ENCODE measurements at places on chromosomes 1 and 21. TPM values are rescaled to one million over a fixed set of nuclear protein-coding genes. Genes with fewer than 3 reads are reported as not detected.

- no peaks in the 10 kb centered on the region for H3K4me1 ChIP-seq
- no peak for DNase-seq
- H3K36me3 ChIP-seq = no peaks in the 10 kb centered on the region
Observed at GRCh38 chr1:185789501-185790193, 55.5 kb downstream of the HMCN1 start.

The ARHGAP30 gene
- 2.1 TPM for total RNA-seq

DNA sequence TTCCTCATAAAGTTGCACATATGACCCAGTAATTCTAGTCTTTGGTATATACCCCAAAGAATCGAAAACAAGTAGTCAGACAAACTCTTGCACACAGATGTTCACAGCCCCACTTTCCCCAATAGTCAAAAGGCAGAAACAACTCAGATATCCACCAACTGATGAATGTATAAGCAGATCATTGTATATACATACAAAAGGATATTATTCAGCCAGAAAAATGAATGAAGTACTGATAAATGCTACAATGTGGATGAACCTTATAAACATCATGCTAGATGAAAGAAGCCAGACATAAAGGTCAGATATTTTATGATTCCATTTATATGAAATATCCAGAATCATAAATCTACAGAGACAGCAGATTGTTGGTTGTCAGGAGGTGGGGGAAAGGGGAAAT, 27.3 kb downstream of the SHCBP1L start:
- DNase-seq = no peak
- H3K36me3 ChIP-seq = no peaks in the 10 kb centered on the region
- no peak overlapping the region for H3K4me3 ChIP-seq
- H3K27ac ChIP-seq = no peak overlapping the region

DNA sequence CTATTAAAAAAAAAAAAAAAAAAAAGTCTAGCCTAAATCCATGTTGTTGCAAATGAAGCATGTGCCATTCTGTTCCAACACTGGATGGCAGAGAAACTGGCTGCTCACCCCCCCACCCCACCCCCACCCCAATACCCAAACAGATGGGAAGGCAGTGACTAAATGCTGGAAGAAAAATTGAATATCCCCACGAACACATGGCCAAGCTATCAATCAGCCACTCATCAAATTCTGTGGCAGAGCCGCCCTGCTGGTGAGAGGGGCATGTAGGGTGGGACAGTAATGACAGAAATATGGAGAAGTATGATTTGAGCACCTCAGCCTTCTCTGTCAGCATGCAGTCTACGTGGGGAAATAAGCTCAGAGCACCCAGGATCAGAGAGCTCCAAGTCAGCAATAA, 34.1 kb downstream of the OPTC start:
- peaks cover 5% of the 10 kb centered on the region for H3K4me1 ChIP-seq
- H3K27ac ChIP-seq = no peak overlapping the region
- H3K4me3 ChIP-seq = no peak overlapping the region
- no peak for DNase-seq
- no peaks in the 10 kb centered on the region for H3K36me3 ChIP-seq

DNA sequence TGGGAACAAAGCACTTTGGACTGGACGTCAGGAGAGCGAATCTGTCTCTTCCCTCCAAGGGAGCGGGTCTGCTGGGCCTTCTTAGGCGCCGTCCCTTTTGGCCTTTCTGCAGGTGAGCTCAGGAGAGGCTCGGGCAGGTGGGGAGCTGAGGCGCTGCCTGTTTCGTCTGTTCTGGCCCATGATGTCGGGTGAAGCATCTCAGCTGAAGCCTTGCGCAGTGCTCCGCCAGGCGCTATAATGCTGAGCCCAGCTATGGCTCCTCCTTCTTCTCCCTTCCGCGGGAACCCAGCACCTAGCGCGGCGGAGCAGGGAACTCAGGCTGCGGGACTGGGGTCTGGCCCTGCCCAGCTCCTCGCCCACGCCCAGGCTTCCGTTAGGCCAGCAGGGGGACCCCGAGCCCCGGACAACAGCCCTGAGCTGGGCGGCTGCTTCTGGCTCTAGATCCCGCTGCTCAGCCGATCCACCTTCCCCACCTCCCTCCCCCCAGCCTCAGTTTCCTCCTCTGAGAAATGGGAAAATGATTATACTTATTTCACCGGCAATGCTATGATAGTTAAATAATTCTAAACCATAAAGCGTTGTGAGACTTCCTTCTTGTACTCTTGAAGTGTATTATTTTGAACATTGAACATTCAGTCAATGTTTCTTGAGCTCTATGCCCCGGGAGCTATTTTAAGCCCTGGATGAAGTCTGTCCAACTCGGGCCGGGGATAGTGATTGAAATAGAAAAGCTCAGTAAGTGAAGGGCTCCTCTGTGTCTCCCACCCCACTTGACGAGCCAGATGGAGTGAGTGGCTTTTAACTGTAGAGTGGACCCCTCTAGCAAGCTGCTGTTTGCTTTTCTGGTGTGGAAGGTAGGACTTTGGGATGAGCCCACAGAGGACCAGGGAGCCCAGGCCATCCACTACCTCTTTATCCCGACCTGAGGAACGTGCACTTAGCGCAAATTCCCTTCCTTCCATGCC, 9.6 kb upstream of the ADORA1 start:
- no peak overlapping the region for H3K4me3 ChIP-seq
- no peaks in the 10 kb centered on the region for H3K36me3 ChIP-seq
- H3K27ac ChIP-seq = no peak overlapping the region

- no peak for DNase-seq
- H3K27me3 ChIP-seq = no peaks in the 10 kb centered on the region
- H3K4me1 ChIP-seq = no peaks in the 10 kb centered on the region
- H3K4me3 ChIP-seq = no peak overlapping the region
- no peaks in the 10 kb centered on the region for H3K36me3 ChIP-seq
Observed at GRCh38 chr1:228783418-228784040, 48.2 kb downstream of the RHOU start.

- H3K4me3 ChIP-seq = no peak overlapping the region
- H3K36me3 ChIP-seq = peaks cover 66% of the 10 kb centered on the region
- H3K27me3 ChIP-seq = peaks cover 37% of the 10 kb centered on the region
Observed at GRCh38 chr1:943545-944340, 15.3 kb downstream of the NOC2L start.

DNA sequence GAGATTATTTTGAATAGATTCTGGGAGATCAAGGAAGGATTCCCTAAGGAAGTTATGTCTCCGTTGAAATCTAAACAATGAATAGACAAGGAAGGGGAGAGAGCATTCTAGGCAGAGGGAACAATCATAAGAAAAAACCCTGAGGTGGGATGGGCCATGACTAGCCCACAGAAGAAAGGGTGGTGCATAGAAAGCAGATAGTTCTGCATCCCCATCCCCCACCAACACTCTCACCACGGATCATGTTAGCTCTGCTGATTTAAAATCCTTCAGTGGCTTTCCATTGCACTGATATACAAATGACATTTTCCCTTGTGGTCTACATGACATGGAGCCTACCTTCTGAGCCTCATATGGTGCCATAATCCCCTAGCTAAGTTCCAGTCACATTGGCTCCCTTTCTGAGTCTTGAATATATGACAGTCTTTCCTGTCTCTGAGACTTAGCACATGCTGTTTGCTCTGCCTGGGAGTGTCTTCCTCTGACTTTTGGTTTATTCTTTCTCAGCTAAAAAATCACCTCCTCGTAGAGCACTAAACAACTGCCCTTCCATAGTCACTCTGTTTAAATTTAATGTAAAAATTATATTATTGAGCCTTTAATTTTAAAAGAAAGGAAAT, 15.2 kb downstream of the SCMH1 start:
- no peaks in the 10 kb centered on the region for H3K4me1 ChIP-seq
- no peaks in the 10 kb centered on the region for H3K36me3 ChIP-seq
- H3K27ac ChIP-seq = no peak overlapping the region

DNA sequence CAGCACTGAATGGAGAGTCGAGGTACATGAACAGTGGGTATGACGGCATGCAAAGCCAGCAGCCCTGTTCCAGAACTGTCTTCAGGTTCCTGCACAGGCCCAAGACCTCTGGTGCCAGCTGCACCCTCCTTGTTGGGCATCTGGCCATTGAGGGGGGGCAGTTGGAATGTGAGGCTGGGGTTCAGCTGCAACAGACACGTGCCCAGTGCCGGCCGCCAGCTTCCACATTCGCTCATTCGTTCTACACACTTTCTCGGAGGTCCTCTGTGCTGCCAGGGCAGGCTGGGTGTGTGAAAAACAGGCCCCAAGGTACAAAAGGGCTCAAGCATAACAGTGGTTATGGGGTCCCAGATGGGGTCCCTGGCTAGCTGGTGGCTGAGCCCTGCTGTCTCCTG, 37.9 kb upstream of the SLC19A1 start:
- no peak for DNase-seq
- H3K4me3 ChIP-seq = no peak overlapping the region
- no peaks in the 10 kb centered on the region for H3K36me3 ChIP-seq
- peaks cover 12% of the 10 kb centered on the region for H3K4me1 ChIP-seq
- peaks cover 2% of the 10 kb centered on the region for H3K27me3 ChIP-seq

The OR2L8 gene
- total RNA-seq = 0.44 TPM

The FCRL2 gene
- total RNA-seq = not detected

GRCh38 chr1:163048869-163049268, 20.3 kb upstream of the RGS4 start:
- H3K4me1 ChIP-seq = no peaks in the 10 kb centered on the region
- DNase-seq = peak; percentile 62
- no peak overlapping the region for H3K4me3 ChIP-seq
- no peaks in the 10 kb centered on the region for H3K36me3 ChIP-seq

DNA sequence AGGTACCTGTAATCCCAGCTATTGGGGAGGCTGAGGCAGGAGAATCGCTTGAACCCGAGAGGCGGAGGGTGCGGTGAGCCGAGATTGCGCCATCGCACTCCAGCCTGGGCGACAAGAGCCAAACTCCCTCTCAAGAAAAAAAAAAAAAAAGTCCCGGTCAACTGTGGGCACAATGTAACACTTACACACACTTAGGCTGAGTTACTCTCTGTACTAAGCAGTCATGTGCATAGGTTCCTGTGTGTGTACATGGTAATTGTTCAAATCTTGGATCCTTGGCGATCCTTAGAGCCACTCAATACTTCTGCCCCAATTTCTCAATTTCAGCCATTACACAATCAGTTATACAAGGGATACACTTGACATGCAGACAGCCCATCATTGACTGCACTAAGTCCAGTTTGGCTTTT, 11.6 kb downstream of the SDCCAG8 start:
- H3K27ac ChIP-seq = no peak overlapping the region
- DNase-seq = no peak
- H3K36me3 ChIP-seq = peaks cover 3% of the 10 kb centered on the region
- no peaks in the 10 kb centered on the region for H3K27me3 ChIP-seq
- H3K4me1 ChIP-seq = no peaks in the 10 kb centered on the region

DNA sequence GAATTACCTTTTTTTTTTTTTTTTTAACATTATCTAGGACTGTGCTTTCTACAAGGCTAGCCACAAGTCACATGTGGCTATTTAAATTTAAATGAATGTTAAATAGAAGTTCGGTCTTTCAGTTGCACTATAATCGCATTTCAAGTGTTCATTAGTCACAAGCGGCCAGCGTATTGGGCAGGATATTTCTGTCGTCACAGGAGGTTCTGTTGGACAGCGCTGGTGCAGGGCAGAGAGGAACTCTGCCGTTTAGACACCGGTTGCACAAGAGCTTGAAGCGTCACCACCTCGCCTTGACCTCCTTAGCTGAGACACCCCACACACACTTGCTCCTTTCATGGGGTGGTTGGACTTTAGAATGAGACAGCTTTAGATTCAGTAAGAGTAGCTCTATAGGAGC, 64.1 kb downstream of the BACE2 start:
- H3K4me1 ChIP-seq = no peaks in the 10 kb centered on the region
- no peaks in the 10 kb centered on the region for H3K27me3 ChIP-seq
- DNase-seq = no peak

- peaks cover 18% of the 10 kb centered on the region for H3K36me3 ChIP-seq
- H3K4me1 ChIP-seq = no peaks in the 10 kb centered on the region
- H3K4me3 ChIP-seq = no peak overlapping the region
- H3K27me3 ChIP-seq = no peaks in the 10 kb centered on the region
Observed at GRCh38 chr1:203686091-203686632, 59.5 kb downstream of the ATP2B4 start.

The RXFP4 gene
- not detected for total RNA-seq

DNA sequence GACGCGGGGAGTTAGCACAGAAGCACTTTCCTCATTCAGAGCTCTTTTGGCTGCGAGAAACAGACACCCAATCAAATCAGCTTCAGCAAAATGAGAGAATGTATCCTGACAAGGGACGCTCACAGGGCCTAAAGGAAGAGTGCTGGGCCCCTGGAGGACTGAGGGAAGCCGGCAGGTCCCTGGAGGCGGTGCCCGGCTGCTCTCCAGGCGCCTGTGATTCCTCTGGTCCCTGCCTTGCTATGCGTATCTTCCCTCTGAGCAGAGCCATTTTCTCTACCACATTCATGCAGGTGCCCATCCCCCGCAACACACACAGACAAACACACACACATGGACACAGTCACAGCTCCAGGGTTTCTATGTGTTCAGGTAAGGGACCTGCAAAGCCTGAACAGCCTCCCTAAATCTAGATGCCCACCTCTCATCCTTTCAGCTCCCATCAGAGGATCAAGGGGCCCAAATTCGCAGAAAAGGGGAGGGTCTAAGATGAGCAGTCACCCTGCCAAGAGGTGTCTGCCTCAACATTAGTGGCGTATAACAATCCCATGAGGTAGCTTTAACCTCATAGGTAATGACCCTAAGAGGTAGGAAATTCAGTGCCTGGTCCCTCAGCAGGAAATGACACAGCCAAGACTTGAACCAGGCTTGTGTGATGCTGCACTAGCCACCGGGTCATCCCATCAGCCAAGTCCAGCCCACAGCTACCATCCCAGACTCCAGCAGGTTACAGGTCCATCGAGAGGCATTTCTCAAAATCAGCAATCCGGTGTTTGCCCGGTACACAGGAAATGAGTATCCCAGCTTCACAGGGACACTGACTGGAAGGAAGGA, 29.0 kb downstream of the PTAFR start:
- no peaks in the 10 kb centered on the region for H3K27me3 ChIP-seq
- DNase-seq = no peak
- no peak overlapping the region for H3K27ac ChIP-seq
- no peaks in the 10 kb centered on the region for H3K4me1 ChIP-seq
- no peaks in the 10 kb centered on the region for H3K36me3 ChIP-seq

The SLC44A5 gene
- 13.1 TPM for total RNA-seq

GRCh38 chr1:232250838-232251237, 379.1 kb downstream of the SIPA1L2 start:
- no peaks in the 10 kb centered on the region for H3K27me3 ChIP-seq
- DNase-seq = no peak
- no peak overlapping the region for H3K27ac ChIP-seq
- H3K36me3 ChIP-seq = no peaks in the 10 kb centered on the region
- no peaks in the 10 kb centered on the region for H3K4me1 ChIP-seq

DNA sequence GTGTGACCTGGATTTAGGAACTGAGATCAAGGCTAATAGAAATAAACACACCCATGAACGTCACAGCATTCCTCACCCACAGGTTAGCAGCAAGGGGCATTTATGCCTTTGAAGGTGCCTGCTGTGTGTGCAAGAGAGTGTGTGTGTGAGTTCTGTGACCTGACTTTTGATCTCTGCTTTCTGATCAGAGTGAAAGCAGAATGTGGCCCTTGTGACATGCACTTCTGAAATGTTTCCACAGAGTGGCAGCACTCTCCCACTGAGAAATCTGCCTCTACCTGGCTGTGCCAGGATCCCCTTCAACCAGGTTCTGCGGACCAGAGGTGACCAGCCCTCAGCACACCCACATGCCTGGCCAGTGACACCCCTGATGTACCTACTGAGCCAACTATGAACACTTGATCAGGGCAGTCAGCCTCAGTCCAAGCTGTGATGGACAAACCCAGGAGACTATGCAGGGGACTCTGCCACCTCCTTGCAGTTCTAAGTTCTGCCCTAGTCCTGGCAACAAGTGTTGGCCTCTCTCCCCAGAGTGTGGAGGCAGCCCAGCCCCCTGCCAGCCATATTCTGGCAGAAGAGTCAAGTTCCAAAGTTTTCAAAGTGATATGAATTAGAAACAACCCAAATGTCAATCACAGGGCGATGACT, 41.0 kb downstream of the RXRG start:
- H3K27me3 ChIP-seq = no peaks in the 10 kb centered on the region
- DNase-seq = peak; percentile 71
- no peak overlapping the region for H3K27ac ChIP-seq

Data from spinal cord (tissue), 10 donors.